Body of pancreas (tissue), 4 donors: ENCODE measurements at places on chromosomes 11 and 22.

- no peak for DNase-seq
These were observed 4.0 kb downstream of the PYGM start for GRCh38 chr11:64755681-64756361.

DNA sequence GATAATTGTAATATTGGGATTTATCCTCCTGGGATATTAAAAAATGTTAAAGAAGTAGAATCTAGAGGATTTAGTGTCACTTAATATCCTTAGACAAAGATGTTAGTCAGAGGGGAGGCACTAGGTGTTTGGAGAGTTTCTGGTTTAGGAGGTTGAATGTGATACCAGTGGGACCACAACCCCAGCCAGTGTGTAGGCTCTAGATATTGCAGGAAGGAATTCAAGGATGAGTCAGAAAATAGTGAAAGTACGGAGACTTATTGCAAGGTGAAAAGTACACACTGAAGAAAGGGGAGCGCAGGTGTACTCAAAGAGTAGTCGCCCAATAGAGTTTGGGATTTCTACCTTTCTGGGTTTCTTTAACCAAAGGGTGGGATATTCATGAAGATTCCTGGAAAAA is 5.7 kb upstream of the TMEM41B start:
- no peak for DNase-seq

DNA sequence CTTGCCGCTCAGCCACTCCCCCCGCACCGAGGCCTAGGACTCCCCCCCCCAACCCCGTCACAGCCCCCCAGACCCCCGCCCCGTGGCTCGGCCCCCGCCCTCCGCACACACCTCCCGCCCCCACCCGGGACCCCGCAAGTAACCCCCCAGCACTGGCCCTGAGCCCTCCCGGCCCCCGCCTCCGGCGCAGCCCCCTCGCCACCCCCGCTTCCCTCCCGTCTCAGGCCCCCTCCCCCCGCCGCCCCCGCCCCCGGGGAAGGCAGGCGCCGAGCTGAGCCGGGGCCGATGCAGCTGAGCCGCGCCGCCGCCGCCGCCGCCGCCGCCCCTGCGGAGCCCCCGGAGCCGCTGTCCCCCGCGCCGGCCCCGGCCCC is 1.5 kb downstream of the SHANK3 start:
- DNase-seq, result no peak

DNA sequence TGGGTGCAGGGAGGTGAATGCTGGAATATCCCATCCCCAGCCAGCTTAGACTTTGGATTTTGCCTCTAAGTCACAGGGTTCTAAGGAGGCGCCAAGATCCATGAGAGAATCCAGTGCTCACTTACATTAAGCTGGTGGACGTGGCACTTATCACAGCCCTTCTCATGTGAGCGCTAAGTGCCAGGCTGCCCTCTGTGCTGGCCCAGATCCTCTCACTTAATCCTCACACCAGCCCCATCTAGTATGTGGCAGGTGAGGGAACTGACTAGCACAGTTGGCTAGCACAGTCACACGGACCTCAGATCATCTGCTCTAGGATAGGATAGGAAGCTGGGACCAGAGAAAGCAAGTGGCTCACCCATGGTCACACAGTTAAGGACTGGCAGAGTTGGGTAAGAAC is 3.6 kb downstream of the HMOX1 start:
- no peak for DNase-seq

DNA sequence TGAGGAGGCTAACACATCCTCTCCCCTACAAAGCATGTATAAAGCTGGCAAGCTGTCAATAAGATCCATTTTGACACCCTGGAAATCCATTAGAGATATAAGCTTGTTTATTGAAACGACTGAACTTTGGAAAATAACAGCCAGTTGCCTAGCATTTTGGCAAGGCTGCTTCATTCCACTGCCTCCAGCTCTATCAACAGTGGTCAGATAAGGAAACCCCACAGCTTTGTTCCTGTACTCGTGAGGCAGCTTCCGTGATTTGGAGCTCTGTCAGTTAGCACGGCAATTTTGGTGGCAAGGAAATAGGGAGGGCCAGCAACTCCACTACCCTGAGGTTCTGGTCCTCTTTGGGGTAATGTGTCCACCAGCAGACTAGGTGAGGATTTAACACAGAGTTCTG is 2.0 kb upstream of the OR51S1 start:
- DNase-seq, result peak; percentile 22

- no peak for DNase-seq
These were observed 6.8 kb upstream of the IL17REL start for GRCh38 chr22:50019316-50019715.

GRCh38 chr11:9347100-9347499 is 32.7 kb upstream of the TMEM41B start:
- no peak for DNase-seq

DNA sequence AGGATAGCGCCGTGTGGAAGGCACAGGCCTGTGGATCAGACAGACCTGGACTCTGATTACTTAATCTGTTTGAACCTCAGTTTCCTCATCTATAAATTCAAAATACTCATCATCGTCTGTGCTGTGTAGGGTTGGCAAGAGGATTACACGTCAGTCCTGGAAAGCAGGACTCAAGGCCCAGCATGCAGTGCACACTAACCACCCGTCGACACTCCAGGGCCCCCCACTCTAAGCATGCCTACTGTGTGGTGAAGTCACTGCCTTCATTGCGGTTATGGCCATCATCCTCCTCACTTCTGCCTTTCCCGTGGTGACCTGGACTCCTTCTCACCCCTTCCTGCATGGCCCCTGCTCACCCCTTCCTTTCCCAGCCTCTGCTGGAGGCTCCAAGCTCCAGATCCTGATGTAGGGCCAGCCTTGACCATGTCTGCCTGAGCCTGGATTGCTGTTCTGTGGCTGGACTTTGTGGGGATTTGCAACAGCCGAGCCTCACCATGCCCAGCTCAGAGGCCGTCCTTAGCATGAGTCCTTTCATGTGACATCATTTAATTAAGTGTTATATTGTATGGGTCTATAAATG is 1158.0 kb downstream of the TBC1D22A start:
- no peak for DNase-seq

DNA sequence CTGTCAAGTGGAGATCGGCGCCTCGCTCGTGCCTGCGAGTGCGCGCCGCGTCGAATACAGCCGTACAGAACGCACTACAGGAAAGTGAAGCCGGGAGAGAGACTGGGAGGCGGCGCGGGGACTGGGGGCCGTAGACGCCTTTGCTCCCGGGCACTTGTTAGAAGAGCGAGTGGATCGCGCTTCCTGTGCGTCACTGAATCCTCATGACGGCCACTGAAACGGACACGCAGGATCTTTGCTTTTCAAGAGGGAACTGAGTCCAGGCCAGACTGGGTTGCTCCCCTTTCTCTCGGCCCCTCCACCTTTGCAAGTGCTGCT is 314 bp downstream of the RIC8A start:
- no peak for DNase-seq

DNA sequence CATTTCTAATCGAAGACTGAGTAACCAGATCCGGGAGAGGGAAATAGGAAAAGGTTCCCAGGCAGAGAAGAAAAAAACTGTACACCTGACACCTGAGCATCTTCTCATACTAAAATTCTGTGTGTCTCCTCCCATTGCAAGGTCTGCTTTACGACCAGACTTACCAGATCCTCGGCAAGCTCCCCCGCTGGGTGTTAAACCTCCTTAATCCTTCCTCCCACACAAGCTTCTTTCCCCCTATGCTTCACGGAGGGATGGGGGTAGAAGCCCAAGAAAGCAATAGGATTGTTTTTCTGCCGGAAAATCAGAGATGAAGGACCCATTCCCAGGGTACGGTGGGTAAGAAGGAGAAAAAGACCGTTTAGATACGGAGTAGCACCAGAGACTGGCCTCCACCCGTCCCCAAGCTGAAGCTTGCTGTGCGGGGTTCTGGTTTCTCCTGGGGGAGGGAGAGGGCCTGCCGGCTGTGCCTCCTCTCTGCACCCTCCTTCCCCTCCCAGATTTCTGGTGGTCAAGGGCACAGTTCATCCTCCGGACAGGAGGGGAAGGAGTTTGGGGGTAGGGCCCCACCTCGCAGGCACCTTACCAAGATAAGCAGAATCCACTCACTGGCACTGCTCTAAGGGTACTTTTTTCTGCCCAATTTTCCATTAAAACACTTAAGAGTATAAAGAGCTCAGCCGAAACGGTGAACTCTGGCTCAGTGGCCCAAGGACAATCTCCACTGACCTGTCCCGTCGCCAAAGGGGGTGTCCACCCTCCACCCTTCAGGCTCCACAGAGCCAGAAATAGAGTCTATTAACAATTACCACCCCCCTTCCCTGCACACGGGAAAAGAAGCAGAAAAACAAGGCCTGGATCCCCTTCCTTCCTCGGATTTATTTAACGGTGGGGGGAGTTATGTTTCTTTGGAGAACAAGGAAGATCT is 1.2 kb downstream of the TOB2 start:
- DNase-seq, result no peak

DNA sequence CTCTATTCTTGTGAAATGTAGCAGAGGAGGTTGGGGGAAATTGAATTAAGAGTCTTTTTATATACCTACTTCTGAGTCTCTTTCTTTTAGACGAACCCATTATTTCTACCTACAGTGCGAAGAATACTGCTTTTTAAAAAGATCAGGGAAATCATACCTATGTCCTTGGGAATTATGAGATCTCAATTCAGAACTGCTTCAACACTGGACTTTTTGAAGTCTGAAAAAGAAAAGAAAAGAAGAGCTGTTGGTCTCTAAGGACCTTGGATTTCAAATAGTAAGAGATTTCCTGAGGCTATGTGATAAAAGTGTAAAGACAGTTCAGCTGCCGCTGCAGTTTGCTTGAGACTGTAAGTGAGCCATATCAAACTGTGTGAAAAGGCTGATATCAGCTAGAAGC is 3.7 kb upstream of the OR5B21 start:
- no peak for DNase-seq

GRCh38 chr22:40791241-40791640 is 27.9 kb downstream of the SLC25A17 start:
- DNase-seq, result no peak

DNA sequence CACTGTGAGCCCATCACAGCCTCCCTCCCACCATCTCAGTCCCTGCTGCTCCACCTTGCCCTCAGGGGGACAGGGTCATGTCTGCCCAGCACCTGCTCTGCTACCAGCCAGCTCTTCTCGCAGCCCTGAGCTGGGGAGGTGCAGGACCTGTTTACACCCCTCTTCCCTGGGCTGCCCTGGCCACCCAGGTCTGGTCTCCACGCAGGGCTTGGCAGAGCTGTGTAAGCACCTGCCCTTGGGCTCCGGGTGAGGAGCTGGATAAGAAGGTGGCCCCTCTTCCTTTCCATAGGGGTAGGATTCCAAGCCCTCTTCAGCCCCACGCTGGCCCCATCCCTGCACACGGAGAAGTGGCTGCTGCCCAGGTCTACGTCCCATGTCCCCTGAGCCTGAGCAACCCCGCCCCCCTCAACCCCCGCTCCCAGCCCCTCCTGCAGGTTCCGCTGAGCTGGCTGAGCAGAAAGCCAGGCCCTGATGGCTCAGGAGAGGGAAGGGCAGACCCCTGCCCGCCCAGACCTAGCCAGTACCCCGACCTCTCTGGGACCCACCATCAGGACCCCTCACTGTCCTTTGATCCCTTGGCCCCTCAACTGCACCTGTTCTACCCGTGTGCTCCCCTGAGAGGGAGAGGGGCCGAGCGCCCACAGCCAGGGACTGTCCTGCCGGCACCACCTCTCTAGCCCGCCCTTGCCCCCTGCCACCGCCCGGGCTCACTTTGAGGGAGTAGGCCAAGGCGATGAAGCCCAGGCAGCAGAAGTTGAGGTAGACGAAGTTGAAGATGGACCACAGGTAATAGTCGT is 3.2 kb downstream of the IFITM10 start:
- no peak for DNase-seq

- no peak for DNase-seq
These were observed 12.8 kb downstream of the MOB2 start for GRCh38 chr11:1473786-1474185.

DNA sequence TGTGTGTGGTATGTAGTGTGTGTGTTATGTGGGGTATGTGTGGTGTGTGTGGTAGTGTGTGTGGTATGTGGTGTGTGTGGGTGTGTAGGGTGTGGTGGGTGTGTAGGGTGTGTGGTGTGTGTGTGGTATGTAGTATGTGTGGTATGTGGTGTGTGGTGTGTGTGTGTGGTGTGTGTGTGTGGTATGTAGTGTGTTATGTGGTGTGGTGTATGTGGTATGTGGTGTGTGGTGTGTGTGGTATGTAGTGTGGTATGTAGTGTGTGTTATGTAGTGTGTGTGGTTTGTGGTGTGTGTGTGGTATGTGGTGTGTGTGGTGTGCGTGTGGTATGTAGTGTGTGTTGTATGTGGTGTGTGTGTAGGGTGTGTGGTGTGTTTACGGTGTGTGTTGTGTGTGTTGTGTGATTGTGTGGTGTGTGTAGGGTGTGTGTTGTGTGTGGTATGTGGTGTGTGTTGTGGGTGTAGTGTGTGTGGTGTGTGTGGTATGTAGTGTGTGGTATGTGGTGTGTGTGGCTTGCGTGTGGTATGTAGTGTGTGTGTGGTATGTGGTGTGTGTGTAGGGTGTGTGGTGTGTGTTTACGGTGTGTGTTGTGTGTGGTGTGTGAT is 4.2 kb upstream of the PPP6R2 start:
- DNase-seq, result no peak

DNA sequence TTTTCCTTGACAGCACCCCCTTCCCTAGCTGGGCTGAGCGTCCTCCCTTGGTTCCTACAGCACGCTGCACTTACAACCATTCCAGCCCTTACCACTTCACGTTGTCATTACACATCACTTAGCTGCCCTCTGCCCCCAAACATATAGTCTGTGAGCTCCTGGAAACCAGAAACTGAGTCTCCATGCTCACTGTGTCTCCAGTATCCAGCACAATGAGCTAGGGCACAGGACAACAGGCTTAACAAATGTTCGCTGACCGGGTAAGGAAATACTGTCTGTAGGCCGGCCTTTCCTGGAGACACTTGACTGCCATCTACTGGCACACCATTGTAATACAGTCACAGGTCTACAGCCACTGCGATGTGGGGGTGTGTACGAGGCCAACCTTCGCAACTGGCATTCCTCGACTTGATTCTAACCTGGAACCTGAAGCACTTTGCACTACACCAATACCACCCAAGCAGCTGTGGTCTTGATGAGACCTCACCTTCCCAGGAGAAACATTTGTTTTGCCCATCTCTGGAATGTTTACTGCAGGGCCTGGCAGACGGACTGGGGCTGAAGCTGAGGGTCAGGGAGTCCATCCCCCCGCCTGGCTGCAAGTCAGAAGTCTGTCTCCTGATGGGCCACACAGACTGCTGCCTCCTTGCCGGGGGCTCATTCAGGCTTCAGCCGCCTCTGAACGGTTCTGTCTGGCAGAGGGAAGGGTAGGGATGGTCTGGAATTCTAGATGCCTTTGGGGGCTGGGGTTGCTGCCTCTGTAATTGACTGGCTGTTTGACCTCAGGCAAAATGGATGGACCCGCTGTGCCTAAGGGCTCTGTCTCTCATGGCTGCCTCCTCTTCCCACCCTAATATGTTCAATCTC is 72.0 kb downstream of the SYN3 start:
- peak; percentile 72 for DNase-seq

DNA sequence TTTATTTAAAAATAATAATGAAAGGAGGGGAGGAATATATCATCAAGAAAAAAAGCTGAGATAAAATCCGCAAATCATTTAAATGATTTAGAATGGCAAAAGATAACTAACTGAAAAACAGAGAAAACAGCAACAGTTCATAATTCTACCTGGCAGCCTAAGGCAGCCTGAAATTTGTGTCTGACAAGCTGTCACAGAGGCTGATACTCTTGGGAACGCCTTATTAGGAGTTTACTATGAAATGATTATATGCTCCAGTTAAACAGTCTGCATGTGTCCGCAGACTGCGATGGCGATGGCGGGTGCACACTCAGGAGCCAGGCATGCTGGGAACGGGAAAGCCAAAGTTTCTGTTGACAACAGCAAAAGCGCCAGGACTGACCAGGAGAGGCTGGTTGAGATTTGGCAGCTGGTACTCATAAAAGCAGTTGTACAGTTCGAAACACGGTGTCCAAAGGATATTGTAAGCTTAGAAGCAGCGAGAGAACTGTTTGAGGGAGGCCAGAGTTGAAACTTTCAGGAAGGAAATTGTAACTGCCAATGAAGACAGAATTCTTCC is 172.9 kb upstream of the MPPED2 start:
- no peak for DNase-seq
